A673 (cell line): ENCODE measurements at places on chromosomes 6 and 20. TPM values are rescaled to one million over a fixed set of nuclear protein-coding genes. Genes with fewer than 3 reads are reported as not detected.

Gene SIRPD
- total RNA-seq: not detected in 2 replicates

Gene CNKSR3
- total RNA-seq: 10.3 and 10.5 TPM in 2 replicates

Gene LY86
- total RNA-seq: not detected in 2 replicates

Gene RSPH4A
- total RNA-seq: 0.24 and 0.26 TPM in 2 replicates

Gene IYD
- not detected in 2 replicates for total RNA-seq

Gene EYS
- total RNA-seq: 0.47 and 0.50 TPM in 2 replicates

Gene ASIP
- total RNA-seq: 0.74 TPM in 1 of 2 replicates, not detected in the other

Gene C20orf96
- total RNA-seq: 21.7 and 26.3 TPM in 2 replicates

Gene TAGAP
- 0.11 TPM in 1 of 2 replicates, not detected in the other for total RNA-seq

Gene PSMB8
- total RNA-seq: 20.2 and 21.8 TPM in 2 replicates

Gene MAP1LC3A
- total RNA-seq: 16.4 and 16.9 TPM in 2 replicates

Gene GSTA4
- total RNA-seq: 30.8 and 39.2 TPM in 2 replicates

Gene FRK
- 10.0 and 12.3 TPM in 2 replicates for total RNA-seq

Gene TMEM244
- not detected in 2 replicates for total RNA-seq

Gene ZNF391
- 2.8 and 3.4 TPM in 2 replicates for total RNA-seq

Gene GJA1
- 98.5 and 120 TPM in 2 replicates for total RNA-seq

Gene BCKDHB
- total RNA-seq: 20.0 and 23.5 TPM in 2 replicates

Gene ATP6V1G2
- total RNA-seq: 2.5 and 3.1 TPM in 2 replicates

Gene RIPPLY2
- total RNA-seq: 3.0 and 4.0 TPM in 2 replicates

Gene SAMD3
- not detected in 2 replicates for total RNA-seq

Gene HTR1B
- total RNA-seq: not detected in 2 replicates

Gene UST
- total RNA-seq: 1.5 and 1.7 TPM in 2 replicates

Gene PRKN
- total RNA-seq: 1.2 and 1.3 TPM in 2 replicates

Gene ZSCAN16
- 8.0 and 9.0 TPM in 2 replicates for total RNA-seq

Gene TTLL9
- not detected in 2 replicates for total RNA-seq

Gene PRDM13
- total RNA-seq: 0.58 and 1.2 TPM in 2 replicates

Gene HLA-DPB1
- 2.3 and 2.7 TPM in 2 replicates for total RNA-seq

Gene KCNK15
- total RNA-seq: not detected in 2 replicates
